ENCODE measurements at places on chromosomes 12 and 14.

DNA sequence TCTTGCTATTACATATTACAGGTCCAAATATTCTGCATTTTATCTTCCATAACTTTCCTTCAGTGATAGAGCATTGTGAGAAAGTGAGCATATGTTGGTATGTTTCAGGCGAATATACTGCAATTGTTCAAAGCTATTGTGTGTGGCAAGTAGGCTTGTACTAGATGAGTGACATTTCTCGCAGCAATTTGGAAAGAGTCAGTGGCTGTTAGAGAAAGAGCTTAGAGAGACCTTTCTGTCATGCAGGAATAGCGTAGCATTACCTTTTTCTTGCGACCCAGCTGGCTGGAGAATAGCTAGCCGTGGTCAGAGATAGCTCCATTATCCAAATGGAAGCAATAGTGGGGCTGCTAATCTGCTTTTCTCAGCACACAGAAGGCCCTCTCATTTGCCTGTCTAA lies 678.5 kb upstream of the FOXG1 start:
- DNase-seq: no peak

DNA sequence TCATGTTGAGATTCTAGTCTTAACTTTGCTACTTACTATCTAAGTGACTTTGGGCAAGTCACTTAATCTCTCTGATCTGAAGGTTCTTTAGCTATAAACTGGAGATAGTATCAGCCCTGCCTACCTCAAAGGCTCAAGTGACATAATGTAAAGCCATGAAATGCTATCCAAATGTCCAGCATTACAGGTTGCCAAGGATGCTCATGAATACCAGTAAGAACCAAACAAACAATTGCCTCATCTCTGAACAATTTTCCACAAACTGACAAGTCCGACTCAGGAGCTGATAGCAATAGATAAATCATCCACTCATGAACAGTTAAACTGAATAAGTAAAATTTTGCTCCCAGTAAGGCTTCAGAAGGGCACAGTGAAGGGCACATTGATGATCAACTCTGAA lies 51.5 kb downstream of the LMNTD1 start:
- DNase-seq: peak; percentile 43

- DNase-seq: no peak
These were observed 87.0 kb downstream of the TSHR start for GRCh38 chr14:81042438-81042837.

- no peak for DNase-seq
These were observed 127.3 kb downstream of the RFLNA start for GRCh38 chr12:124422142-124422569.

GRCh38 chr12:101935890-101936746 lies 58.7 kb downstream of the DRAM1 start:
- no peak for DNase-seq

DNA sequence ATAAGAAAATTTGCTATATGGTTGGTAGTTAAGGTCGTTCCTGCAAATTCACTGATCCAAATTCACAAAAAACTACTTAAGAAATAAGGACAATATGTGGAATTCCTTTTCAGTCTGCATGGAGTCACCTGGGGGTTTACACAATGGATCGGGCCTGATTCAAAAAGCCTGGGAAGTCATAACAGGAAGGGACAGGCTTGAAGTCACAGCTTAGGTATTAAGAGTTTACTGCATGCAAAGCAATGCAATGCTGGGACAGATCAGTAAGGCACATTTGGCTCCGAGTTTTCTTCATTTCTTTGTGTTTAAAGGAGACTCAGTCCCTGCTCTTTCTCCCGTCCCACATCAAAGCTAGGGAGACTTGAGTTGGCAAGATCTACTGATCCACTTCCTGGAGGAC lies 153.3 kb downstream of the NTF3 start:
- no peak for DNase-seq

GRCh38 chr12:114684098-114684869 lies at the start of gene TBX3:
TBX3 (minus strand) TSS chr12:114684175; CDS start chr12:114683200, 975 bp downstream.
- peak; percentile 86 for DNase-seq

DNA sequence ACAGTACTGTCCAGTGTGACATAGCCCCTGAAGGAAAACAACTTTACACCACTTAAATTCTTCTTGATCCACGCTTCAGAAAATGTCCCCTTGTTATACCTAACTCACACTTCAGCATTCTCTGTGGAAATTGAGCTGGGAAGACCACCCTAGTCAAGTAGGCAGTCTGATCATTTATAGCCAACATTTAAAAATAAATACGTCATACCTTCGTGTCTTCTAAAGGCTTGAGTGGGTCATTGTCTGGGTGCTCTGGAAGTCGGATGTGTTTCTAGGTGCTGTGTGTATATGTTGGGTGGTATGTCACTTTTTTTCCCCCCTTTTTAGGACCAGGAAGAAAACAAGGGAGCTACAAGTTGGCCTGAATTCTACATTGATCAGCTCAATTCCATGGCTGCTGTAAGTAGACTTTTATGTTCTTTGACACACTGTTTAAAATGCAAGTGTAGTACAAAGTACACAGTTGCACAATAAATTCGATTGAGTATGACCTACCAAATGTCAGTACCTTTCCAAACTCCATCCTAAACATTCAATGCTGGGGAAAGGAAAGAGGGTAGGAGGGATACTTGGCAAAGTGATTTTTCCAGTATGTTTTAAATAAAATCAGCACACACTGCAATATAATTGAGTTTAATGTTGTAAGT lies 126.6 kb downstream of the DAAM1 start:
- no peak for DNase-seq

GRCh38 chr14:61841145-61841544 lies 78.9 kb downstream of the SNAPC1 start:
- no peak for DNase-seq

GRCh38 chr12:51246254-51246853 lies 7.7 kb downstream of the DAZAP2 start:
- DNase-seq: no peak

GRCh38 chr14:95319312-95320077 lies at the start of gene CLMN:
CLMN (minus strand) TSS chr14:95319908; CDS start chr14:95319792, 116 bp downstream.
- no peak for DNase-seq

DNA sequence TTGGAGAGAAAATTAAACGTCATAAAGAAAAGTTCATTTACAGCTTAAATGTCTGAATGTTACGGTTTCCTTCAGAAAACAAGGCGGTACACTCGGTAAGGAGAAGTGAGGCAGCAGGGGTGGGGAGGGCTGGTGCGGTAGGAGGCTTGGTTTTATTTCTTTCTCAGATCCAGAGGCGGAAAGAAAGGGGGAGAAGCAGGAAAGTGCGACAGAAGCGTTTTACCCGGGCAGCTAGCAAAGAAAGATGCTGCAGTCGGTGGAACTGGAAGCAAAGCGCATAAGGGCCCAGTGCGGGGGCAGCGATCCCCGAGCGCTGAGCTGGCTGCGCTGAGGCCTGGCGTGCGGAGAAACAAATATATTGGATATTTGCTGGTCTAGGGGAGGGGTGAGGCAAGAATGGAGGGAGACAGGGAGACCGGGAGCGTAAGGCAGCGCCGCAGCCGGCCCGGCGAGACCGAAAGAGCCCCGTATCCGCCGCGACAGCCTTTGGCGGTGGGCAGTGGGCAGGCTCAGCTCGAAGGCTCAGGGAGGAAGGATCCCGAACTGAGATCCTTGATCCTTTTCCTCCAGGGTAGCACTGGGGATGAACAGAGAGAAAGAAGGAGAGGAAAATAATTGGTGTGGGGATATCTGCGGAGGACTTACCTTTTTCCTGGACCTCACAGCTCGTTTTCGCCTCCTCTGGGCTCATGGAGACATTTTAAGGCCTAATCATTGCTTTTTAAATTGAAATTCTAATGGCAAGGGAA lies 6.4 kb upstream of the HOXC11 start:
- DNase-seq: no peak

DNA sequence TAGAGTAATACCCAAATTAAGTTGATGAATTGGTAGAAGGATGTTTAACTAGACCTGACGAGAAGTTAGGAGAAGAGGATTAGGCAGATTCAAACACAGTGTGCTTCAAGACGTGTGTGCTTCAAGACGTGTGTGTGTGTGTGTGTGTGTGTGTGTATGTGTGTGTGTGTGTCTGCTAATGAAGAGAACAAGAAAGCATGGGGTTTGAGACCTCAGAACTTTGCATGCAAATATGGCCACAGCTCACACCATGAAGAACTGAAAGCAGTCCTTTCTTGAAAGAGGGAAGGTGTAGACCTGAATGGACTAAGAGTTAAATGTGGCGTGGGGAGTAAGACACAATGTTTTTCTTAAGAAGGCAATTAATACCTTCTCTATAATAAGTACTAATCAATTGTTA lies 32.5 kb upstream of the SSPN start:
- no peak for DNase-seq

Measured in epithelial cell of proximal tubule (primary cell).